ENCODE measurements at places on chromosomes 11 and 22.

DNA sequence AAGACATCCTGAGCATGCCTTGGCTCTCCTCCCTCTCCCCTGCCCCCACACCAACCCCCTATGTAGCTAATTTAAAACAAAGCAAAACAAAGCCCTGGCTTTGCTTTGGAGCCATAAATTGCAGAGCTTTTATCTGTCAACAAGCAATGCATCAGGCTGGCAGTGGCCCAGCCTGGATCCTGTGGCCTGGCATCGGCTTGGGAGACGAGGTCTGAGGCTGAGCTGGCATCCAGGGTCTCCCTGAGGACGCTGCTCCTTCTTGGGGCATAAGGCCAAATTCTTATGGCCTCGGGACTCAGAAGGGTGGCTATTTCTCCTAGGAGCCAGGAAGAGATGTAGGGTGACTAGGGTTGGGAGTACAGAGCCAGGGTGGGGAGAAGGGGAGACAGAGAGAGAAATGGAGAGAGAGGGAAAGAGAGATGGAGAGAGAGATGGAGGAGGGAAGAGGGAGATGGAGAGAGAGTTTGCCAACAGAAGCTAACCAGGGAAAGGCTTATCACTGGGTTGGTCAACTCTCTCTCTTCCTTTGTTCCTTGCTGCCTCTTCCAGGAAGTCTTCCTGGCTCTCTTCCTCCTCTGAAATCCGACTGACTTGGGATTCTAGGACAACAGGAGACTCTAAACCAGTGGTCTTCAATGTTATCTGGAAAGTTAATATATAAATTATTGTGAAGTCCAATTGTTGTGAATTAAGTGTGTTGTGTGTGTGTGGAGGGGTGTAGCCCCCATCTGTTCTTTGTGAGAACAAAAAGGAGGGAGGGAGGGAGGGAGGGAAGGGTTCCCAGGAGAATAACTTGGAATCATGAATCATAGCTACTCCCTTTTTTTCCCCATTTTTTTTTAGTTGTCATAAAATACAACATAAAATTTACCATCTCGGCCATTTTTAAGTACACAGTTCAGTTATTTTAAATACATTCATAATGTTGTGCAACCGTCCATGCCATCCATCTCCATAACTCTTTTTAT is 29.1 kb downstream of the TSPAN18 start:
- no peak for DNase-seq

GRCh38 chr11:83025267-83025704 is 46.4 kb downstream of the RAB30 start:
- DNase-seq, result no peak

- no peak for DNase-seq
These were observed 861.4 kb upstream of the RAG2 start for GRCh38 chr11:37459456-37459855.

DNA sequence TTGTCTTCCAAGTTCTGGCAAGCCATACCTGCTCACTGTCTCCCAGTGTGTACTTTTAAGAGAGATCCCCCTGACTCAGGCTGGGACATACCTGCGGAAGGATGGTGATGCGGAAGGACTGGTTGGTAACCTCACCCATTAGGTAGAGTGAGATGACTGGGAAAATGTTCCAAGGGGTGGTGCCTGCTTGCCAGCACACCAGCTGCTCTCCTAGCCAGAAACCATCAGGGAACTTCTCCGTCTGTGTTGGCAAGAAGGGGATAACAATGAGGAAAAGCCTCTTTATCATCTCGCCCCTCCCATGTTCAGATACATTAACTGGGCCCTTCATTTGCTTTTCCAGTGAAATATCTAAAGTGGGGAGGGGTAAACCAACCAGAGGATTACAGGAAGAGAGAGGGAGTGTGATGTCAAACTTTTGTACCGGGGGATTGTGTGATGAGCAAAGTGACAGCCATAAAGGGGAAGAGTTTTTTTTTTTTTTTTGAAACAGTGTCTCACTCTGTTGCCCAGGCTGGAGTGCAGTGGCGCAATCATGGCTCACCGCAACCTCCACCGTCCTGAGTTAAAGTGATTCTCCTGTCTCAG is at the start of gene BACE1-AS:
Gene BACE1-AS (plus strand): TSS at position 538 of the 588 bp plus-strand sequence.
- no peak for DNase-seq

DNA sequence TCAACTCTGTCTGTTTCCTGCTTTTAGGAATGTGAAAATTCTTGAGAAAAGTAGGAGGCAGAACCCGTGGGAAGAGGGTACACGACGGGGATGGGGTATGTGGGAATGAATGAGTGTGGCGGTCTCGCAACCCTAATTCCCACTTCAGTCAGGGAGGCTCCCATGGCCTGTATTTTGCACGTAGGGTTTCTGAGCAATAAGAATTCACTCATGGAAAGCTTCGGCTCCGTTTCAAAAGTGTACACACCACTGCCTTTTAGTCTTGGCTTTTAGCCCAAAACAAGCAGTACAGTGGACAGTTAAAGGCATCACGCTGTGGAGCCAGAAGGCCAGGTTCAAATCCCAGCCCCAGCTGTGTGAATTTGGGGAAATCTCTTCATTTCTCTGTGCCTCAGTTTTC is 116.7 kb downstream of the MN1 start:
- no peak for DNase-seq

DNA sequence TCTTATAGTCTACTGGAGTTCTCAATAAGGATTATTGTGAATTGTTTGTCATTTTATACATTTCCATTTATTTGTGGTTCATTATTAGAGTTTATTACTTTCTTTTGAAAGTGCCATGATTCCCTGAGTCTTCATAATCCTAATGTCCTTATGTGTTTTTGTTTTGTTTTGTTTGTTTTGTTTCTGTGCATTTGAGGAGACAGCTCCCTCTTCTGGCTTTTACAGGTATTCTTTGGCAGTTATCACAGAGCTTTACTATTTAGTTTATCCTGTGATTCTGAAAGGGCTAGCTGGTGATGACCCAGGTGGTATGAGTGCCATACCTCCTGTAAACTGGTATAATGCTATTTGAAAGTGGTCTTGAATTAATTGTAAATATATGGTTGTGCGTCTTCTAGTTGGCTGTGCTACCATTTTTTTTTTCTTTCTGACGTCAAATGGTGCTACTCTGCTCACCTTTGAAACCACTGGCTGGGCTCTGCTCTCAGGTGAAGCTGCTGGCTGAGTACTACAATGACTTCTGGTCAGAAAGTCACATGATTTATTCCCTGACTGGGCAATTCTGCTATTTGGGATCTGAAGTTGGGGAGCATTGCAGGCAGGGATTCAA is 751.2 kb downstream of the JRKL start:
- DNase-seq, result no peak

DNA sequence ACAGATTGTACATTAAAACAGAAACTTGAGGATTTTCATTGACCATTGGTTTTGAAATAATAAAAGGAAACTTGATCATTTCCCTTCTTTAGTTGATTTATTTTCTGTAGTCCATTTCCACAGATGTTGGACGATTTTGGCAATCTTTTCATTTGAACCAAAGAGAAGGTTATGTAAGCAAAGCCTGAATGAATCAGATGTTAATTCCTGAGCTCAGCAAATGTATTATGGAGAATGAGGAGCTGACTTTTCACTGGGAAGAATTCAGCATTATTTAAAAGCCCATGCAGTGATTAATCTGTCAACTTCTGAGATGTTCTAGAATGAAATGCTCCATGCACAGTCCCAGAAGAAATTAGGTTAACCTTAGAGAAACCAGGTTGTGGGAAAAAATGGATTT is 29.0 kb downstream of the ELMOD1 start:
- DNase-seq, result no peak

- no peak for DNase-seq
These were observed 83.3 kb downstream of the MYEOV start for GRCh38 chr11:69377029-69377952.

GRCh38 chr22:44887941-44888366 is 121.9 kb downstream of the PHF21B start:
- no peak for DNase-seq

DNA sequence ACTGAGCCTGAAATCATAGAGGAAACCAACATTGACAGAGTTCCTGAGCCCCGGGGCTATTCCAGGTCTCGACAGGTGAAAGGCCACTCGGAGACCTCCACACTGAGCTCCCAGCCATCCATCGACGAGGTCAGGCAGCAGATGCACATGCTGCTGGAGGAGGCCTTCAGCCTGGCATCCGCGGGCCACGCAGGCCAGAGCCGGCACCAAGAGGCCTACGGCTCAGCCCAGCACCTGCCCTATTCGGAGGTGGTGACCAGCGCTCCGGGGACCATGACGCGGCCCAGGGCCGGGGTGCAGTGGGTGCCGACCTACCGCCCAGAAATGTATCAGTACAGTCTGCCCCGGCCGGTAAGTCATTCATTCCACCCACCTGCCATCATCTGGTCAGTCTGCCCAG is 54.9 kb downstream of the C11orf91 start:
- no peak for DNase-seq

- DNase-seq, result peak; percentile 17
These were observed 16.6 kb upstream of the SPTBN2 start for GRCh38 chr11:66745356-66746235.

DNA sequence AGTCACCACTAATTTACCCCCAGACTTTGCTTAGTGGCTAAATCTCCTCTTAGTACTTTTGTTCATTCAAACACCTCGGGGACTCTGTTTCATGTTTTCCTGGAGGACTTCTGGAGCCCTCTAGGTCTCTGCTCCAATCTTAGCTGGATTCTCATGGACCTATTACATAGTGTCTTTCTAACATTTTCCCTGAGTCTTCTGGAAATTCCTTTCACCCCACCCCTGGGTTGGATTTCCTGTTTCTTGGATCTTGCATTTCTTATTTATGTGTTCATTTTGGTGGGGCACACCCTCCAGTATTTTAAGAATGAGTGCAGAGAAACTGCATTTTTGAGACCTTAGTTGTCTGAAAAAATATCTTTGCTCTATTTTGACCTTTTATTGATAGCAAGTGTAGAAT is 220.1 kb downstream of the BLID start:
- DNase-seq, result no peak

- DNase-seq, result no peak
These were observed 613 bp upstream of the GSC2 start for GRCh38 chr22:19150482-19151328.

DNA sequence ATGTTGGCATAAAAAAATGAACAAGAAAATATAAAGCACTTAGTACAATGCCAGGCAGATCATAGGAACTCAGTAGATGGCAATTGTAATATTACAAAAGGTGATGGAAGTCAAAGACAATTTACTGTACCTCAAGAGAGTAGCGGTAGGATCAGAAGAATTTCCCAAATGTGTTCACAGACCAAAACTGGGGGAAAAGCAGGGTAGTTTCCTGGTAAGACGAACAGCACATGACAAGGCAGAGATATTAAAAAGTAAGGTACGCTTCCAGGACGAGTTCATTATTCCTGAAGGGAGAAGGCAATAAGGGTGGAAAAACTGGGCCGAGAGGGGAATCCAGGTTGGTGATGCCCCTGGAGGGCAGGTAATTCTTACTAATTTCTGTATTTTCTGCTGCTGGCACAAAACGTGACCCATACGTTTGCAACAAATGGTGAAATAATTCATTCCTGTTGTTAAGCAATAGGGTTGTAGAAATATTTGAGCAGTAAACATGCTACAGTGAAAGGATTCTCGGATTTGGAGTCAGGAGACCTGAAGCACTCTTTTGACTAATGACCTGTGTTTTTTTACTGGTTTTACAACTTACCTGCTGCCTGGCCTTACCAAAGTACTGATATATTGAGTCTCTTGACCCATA is 786 bp upstream of the ANKRD42 start:
- DNase-seq, result no peak

DNA sequence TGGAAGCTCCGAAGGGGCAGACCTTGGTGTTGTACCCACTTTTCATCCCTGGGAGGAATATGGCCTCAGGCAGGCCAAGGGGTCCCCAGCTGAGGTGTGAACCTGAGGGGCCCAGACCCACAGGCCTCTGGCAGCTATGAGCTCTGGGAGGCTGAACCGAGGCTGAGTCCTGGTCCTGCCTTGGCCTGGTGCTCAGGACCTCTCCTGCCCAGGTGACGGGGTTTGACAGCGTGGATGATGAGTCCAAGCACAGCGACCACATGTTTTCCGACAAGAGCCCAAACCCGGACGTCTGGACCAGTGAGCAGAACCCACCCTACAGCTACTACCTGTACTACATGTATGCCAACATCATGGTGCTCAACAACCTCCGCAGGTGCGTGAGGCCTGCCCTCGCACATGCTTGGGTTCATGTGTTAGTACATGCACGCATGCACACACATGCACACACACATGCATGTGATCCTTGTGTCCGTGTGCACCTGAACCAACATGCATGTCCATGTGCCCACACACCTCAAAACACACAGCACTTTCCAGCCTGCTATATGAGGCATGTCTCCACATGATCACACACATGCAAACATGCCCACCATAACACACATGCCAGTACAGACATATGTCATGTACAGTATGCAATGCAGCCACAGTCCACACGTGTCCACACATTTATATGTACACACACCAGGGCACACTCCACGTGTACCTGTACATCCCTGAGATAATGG is 40.9 kb downstream of the RNF141 start:
- DNase-seq, result no peak

- DNase-seq, result no peak
These were observed 76.3 kb upstream of the SUSD2 start for GRCh38 chr22:24105013-24105360.

- no peak for DNase-seq
These were observed 27.8 kb upstream of the ELFN2 start for GRCh38 chr22:37454857-37455686.

DNA sequence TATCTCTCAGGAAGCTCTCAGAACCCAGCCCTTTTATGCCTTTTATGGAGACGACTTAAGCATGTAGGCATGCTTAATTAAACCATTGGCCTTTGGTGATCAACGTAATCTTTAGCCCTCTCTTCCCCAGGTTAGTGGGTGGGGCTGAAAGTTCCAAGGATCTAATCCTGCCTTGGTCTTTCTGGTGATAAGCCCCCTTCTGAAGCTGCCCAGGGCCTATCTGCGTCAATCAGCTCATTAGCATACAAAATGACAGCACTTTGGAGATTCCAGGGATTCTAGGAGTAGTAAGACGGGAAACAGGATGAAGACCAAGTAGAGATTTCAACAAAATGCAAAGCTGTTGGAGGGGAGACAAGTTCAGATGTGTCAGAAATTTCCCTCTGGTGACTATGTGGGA is 3.1 kb downstream of the FAM118A start:
- DNase-seq, result no peak

DNA sequence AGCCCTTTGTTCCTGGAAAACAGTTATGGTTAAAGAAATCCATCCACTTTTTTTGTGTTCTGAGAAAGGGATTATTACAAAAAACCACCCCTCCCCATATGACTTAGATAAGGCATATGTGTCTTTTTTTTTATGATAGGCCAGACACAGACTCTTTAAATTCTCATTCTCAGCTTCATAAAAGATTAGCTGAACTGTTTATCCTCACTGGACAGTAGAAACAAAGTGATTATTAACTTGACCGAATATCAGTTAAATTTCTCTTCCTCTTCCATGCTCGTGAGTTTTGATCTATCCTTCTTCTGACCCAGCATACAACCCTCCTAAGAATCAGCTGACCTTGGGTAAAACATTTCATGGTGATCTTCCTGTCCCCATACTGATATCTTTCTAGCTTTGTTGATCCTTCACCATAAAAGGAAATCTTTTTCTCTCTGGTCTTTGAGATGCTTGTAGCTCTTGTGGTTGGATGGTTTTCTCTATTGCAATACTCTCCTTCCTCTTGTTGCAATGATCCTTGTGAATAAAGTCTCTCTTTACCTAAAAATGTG is 26.2 kb downstream of the OR2AG2 start:
- DNase-seq, result no peak

GRCh38 chr11:114815176-114815575 is 136.8 kb downstream of the NXPE2 start:
- no peak for DNase-seq

Data from stimulated activated CD8-positive, alpha-beta memory T cell treated with anti-CD3 and anti-CD28 coated beads, Interleukin-15, amount 100 ng/mL, for 48 hours (primary cell).